ENCODE measurements at places on chromosomes 1 and 21. TPM values are rescaled to one million over a fixed set of nuclear protein-coding genes. Genes with fewer than 3 reads are reported as not detected.

PRPF38B gene
- 51.2 TPM for total RNA-seq

LAMC2 gene
- total RNA-seq, result 0.33 TPM

LEMD1 gene
- not detected for total RNA-seq

MPZ gene
- total RNA-seq, result 9.1 TPM

DNASE2B gene
- 1.7 TPM for total RNA-seq

NLRP3 gene
- total RNA-seq, result 8.1 TPM

SAMD13 gene
- 0.72 TPM for total RNA-seq

CNKSR1 gene
- total RNA-seq, result 5.5 TPM

OR10X1 gene
- not detected for total RNA-seq

LINGO4 gene
- total RNA-seq, result 0.36 TPM

HCRTR1 gene
- total RNA-seq, result not detected

FCRL5 gene
- 82.9 TPM for total RNA-seq

AMIGO1 gene
- total RNA-seq, result 3.7 TPM

LAD1 gene
- total RNA-seq, result not detected

MYOG gene
- total RNA-seq, result not detected

SLC5A3 gene
- total RNA-seq, result 22.3 TPM
